ENCODE measurements at places on chromosomes 11 and 22. TPM values are rescaled to one million over a fixed set of nuclear protein-coding genes. Genes with fewer than 3 reads are reported as not detected.

The CBLIF gene
- not detected for total RNA-seq

The OR8B12 gene
- not detected for total RNA-seq

The POU2AF1 gene
- not detected for total RNA-seq

The AHNAK gene
- 411 TPM for total RNA-seq

The KCNQ1 gene
- 0.66 TPM for total RNA-seq

The MRGPRX4 gene
- not detected for total RNA-seq

The TMEM45B gene
- 0.07 TPM for total RNA-seq

The RIMBP3B gene
- 0.29 TPM for total RNA-seq

The ALKBH3 gene
- 25.0 TPM for total RNA-seq

The ANGPTL5 gene
- total RNA-seq = 0.14 TPM

The INS gene
- total RNA-seq = not detected

The SESN3 gene
- 0.07 TPM for total RNA-seq

The TMEM121B gene
- 0.16 TPM for total RNA-seq

The NNMT gene
- total RNA-seq = 380 TPM

The MALAT1 gene
- 50.6 TPM for total RNA-seq

The RFPL1 gene
- not detected for total RNA-seq

The SLC22A12 gene
- not detected for total RNA-seq

The CHRDL2 gene
- total RNA-seq = 4.0 TPM

The TEX12 gene
- not detected for total RNA-seq

The OR5B12 gene
- not detected for total RNA-seq

The APOBEC3G gene
- total RNA-seq = not detected

The PKDREJ gene
- total RNA-seq = not detected

The TMEM191B gene
- total RNA-seq = 1.1 TPM

The RANBP1 gene
- 288 TPM for total RNA-seq

The DSCAML1 gene
- total RNA-seq = 0.64 TPM

The NXPE1 gene
- not detected for total RNA-seq

The NEFH gene
- total RNA-seq = 0.19 TPM

The MRPL21 gene
- 119 TPM for total RNA-seq

The OR8G1 gene
- not detected for total RNA-seq

The MUS81 gene
- total RNA-seq = 32.8 TPM

The OR6T1 gene
- total RNA-seq = not detected

The KRTAP5-9 gene
- not detected for total RNA-seq

The APOBEC3H gene
- total RNA-seq = 0.34 TPM

The GTF2H1 gene
- 34.5 TPM for total RNA-seq

The PAMR1 gene
- 0.02 TPM for total RNA-seq

The DMC1 gene
- total RNA-seq = 5.0 TPM

The TMPRSS6 gene
- total RNA-seq = not detected

The MRGPRF gene
- total RNA-seq = 0.07 TPM

Measured in A549 treated with AZD2906 at 1 μM for 4 hours (cell line).